ENCODE measurements at places on chromosomes 11 and 22.

- no peak overlapping the region for H3K4me3 ChIP-seq
- no peaks in the 10 kb centered on the region for H3K36me3 ChIP-seq
- H3K4me1 ChIP-seq, result no peaks in the 10 kb centered on the region
Measured at GRCh38 chr11:131600628-131601027, 230.2 kb downstream of the NTM start.

GRCh38 chr22:30502153-30502552, 3.3 kb downstream of the SEC14L4 start:
- H3K27me3 ChIP-seq, result no peaks in the 10 kb centered on the region
- H3K4me1 ChIP-seq, result no peaks in the 10 kb centered on the region
- H3K27ac ChIP-seq, result no peak overlapping the region
- H3K36me3 ChIP-seq, result no peaks in the 10 kb centered on the region
- no peak overlapping the region for H3K4me3 ChIP-seq
- DNase-seq, result no peak

DNA sequence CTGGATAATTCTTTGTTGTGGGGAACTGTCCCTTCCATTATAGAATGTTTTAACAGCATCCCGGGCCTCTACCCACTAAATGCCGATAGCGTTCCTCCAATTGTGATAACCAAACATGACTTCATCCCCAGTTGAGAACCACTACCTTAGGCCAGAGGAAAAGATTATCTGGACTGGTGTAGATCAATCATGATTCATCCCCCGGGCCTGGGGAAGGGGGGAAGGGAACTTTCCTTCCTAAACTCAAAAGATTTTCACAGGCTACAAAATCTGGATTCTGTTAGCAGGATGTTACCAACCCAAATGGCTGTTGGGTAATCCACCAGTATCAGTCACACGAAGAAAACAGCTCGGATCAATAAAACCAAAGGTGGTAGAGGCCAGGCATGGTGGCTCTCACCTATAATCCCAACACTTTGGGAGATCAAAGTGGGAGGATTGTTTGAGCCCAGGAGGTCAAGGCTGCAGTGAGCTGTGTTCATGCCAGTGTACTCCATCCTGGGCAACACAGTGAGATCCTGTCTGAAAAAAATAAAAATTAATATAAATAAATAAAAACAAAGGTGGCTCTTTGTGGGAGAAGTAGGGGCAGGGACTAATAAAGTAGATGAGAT, 10.1 kb downstream of the CTR9 start:
- H3K4me1 ChIP-seq, result no peaks in the 10 kb centered on the region
- no peak for DNase-seq
- H3K4me3 ChIP-seq, result no peak overlapping the region
- H3K36me3 ChIP-seq, result peaks cover 35% of the 10 kb centered on the region

DNA sequence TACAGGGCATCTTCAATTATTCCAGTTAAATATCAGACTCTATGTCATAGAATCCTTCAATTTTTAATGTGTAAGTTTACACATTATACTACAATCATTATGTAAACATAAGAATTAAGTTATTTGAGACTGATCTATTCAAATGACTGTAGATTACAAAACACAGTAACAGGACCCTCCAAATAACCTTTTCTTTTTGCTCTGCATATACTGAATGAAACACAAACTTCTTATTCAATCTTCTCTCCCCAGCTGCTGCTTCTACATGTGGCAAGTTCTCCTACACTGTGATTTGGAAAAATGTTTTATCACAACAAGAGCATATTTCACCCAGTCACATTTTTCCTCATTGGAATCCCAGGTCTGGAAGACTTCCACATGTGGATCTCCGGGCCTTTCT, at the start of gene OR52J3:
TSS of gene OR52J3 (plus strand) at position 301 of the 400 bp plus-strand sequence. CDS start at position 301, 0 bp downstream.
- H3K36me3 ChIP-seq, result no peaks in the 10 kb centered on the region
- H3K4me1 ChIP-seq, result no peaks in the 10 kb centered on the region
- H3K27ac ChIP-seq, result no peak within 1 kb of the TSS

GRCh38 chr11:22807855-22808570, 21.6 kb downstream of the SVIP start:
- no peak for DNase-seq
- no peaks in the 10 kb centered on the region for H3K27me3 ChIP-seq
- no peak overlapping the region for H3K4me3 ChIP-seq
- no peaks in the 10 kb centered on the region for H3K36me3 ChIP-seq
- H3K27ac ChIP-seq, result no peak overlapping the region

- no peak for DNase-seq
- no peak overlapping the region for H3K27ac ChIP-seq
- no peaks in the 10 kb centered on the region for H3K4me1 ChIP-seq
- H3K4me3 ChIP-seq, result no peak overlapping the region
- no peaks in the 10 kb centered on the region for H3K27me3 ChIP-seq
- H3K36me3 ChIP-seq, result no peaks in the 10 kb centered on the region
Measured at GRCh38 chr11:133971881-133972280, 15.1 kb upstream of the IGSF9B start.

DNA sequence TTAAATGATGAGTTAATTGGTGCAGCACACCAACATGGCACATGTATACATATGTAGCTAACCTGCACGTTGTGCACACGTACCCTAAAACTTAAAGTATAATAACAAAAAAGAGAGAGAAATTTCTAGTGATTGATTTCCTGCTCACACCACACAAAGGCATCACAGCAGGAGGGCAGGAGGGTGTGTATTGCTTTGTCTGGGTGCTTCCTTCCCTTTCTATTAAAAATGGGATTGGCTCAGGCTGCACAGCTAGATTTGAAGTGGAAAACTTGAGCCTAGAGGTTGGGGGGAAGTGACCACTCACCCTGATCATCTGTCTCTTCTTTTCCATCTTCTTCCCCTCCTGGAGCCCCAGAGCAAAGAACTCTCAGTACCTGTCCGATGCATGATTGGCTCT, 944 bp upstream of the SCGB1D2 start:
- no peaks in the 10 kb centered on the region for H3K36me3 ChIP-seq
- H3K27ac ChIP-seq, result no peak overlapping the region
- H3K4me3 ChIP-seq, result no peak overlapping the region

GRCh38 chr22:45908961-45909360, 68.0 kb downstream of the WNT7B start:
- no peaks in the 10 kb centered on the region for H3K27me3 ChIP-seq
- no peaks in the 10 kb centered on the region for H3K36me3 ChIP-seq
- no peak overlapping the region for H3K4me3 ChIP-seq
- no peak overlapping the region for H3K27ac ChIP-seq

DNA sequence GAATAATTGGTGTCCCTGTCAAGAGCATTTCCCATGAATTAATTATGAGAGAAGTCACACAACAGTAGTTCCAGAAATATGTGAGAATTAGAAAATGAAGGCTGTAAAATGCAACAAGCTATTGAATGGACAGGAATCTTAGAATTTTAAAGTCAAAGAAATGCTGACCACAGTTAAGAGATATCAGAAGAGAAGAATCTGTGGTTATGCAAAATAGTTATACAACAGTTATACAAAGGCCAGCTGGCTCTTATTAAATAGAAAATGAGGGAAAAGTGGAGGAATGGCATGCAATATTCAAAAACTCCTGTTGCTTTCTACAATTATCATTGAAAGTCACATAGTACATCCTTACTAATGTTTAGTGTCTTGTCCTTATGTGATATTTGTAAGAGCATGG, 27.4 kb downstream of the CASP12 start:
- no peaks in the 10 kb centered on the region for H3K36me3 ChIP-seq
- no peak overlapping the region for H3K27ac ChIP-seq
- H3K4me3 ChIP-seq, result no peak overlapping the region
- no peaks in the 10 kb centered on the region for H3K27me3 ChIP-seq
- no peaks in the 10 kb centered on the region for H3K4me1 ChIP-seq
- no peak for DNase-seq

- no peaks in the 10 kb centered on the region for H3K27me3 ChIP-seq
- H3K36me3 ChIP-seq, result peaks cover 38% of the 10 kb centered on the region
- H3K4me1 ChIP-seq, result no peaks in the 10 kb centered on the region
- no peak overlapping the region for H3K4me3 ChIP-seq
- DNase-seq, result no peak
Measured at GRCh38 chr22:38067761-38068360, 10.7 kb downstream of the PICK1 start.

DNA sequence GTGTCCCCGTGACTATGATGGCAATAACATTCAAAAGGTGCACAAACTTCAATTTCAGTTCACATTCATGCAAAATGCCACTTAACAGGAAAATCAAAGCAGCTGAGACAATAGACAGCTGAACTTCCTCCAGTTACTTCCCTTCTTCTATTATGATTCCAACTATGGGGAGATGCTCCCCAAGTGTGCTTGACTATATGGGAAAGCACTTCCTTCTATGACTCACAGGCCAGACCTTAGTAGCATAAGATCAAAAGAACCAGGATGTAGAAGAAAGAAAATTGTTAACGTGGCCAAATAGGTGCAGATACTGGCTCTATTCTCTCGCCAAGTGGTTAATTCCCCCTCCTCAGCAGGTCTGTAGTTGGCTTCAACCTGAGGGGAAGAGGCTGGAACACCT, 7.8 kb upstream of the FAT3 start:
- no peaks in the 10 kb centered on the region for H3K36me3 ChIP-seq
- H3K27me3 ChIP-seq, result no peaks in the 10 kb centered on the region
- H3K4me3 ChIP-seq, result no peak overlapping the region
- no peaks in the 10 kb centered on the region for H3K4me1 ChIP-seq
- no peak overlapping the region for H3K27ac ChIP-seq
- DNase-seq, result no peak

DNA sequence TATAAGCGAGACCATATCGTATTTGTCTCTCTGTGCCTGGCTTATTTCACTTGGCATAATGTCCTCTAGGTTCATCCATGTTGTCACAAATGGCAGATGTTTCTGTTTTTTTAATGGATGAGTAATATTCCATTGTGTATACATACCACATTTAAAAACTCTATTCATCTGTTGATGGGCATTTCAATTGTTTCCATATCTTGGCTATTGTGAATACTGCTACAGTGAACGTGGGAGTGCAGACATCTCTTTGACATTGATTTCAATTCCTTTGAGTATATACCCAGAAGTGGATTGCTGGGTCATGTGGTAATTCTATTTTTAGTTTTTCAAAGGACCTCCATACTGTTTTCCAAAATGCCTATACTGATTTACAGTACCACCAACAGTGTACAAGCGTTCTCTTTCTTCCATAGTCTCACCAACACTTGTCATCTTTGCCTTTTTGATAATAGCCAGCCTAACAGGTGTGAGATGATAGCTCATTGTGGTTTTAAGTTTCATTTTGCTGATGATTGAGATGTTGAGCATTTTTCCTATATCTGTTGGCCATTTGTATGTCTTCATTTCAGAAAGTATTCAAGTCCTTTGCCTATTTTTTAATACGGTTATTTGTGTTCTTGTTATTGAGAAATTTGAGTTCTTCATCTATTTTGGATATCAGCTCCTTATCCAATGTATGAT, 194.7 kb upstream of the E2F8 start:
- peaks cover 3% of the 10 kb centered on the region for H3K27me3 ChIP-seq
- DNase-seq, result no peak
- H3K36me3 ChIP-seq, result no peaks in the 10 kb centered on the region
- H3K4me3 ChIP-seq, result no peak overlapping the region
- H3K4me1 ChIP-seq, result no peaks in the 10 kb centered on the region

DNA sequence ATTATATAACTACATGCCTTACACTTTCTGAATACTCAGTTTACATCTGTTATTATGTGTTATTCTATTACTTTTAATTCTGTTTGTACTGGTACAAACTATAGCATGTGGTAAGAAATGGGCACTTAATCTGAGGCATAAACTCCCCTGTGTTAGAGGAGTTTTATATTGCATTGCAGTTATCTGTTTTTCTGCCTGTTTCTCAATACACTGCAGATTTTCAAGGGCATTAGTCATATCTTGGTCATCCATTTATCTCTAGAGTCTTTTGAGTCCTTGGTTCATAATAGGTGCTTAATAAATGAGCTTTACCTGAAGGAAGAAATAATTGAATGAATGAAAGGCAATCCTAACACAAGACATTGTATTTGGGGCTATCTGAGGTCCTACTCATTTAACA, 182.9 kb upstream of the CTSC start:
- H3K36me3 ChIP-seq, result no peaks in the 10 kb centered on the region
- no peak overlapping the region for H3K27ac ChIP-seq
- H3K27me3 ChIP-seq, result no peaks in the 10 kb centered on the region

DNA sequence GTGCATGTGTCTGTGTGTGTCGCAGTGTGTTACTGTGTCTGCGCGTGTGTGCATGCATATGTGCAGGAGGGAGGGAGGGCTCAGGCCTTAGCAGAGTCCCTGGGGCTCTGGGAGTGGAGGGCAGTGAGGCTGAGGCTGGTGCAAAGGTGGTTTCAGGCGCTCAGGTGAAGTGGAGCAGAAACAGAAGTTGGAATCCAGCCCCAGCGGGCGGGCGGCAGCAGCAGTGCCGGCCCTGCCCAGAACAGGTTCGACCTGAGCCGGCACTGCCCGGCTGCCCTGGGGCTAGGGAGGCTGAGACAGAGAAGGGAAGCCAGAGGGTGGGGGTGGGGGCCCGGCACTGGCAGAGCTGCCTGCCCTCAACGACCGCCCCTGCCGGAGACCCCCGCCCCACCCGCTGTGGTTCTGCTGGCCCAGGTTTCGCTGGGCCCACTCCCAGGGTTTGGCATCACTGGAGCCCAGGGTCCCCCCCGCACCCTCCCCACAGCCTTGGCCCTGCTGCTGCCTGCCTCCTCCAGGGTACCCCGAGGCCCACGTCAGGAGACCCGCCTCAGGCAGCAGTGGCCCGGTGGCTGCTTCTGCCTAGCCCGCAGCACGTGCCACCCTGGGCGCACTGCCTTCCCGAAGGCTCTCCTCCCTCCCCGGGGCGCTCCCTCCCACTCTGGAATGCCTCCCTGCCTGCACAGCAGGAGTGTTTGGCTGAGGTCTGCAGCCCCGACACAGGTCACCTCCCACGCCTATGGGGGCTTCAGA, 13.3 kb downstream of the ASCL2 start:
- H3K27ac ChIP-seq, result peak overlapping the region; percentile 76
- DNase-seq, result peak; percentile 81

- no peak overlapping the region for H3K4me3 ChIP-seq
- peak; percentile 16 for DNase-seq
- H3K27me3 ChIP-seq, result no peaks in the 10 kb centered on the region
- H3K27ac ChIP-seq, result no peak overlapping the region
- H3K36me3 ChIP-seq, result no peaks in the 10 kb centered on the region
Measured at GRCh38 chr11:133715602-133716001, 129.7 kb downstream of the SPATA19 start.

- no peaks in the 10 kb centered on the region for H3K27me3 ChIP-seq
- H3K36me3 ChIP-seq, result no peaks in the 10 kb centered on the region
- no peaks in the 10 kb centered on the region for H3K4me1 ChIP-seq
- H3K27ac ChIP-seq, result no peak overlapping the region
Measured at GRCh38 chr11:66314561-66315497, 2.0 kb downstream of the CD248 start.

DNA sequence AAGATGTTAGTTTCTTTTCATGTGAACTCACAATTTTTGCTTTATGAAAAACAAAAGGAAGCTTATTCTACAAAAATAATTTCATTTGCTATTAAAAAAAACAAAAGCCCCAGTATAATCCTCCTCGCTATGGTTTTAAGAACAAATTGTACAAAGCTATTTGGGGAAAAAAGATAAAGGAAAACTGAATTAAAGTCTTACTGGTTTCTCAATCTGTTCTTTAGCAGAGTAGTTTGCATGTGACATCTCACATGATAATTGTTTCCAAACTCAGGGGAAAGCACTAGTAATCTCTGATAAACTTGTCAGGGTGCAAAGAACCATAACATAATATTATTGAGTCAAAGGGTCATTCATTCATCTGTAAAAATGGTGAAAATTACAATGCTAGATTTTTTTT, 2.9 kb upstream of the DDI1 start:
- no peak overlapping the region for H3K27ac ChIP-seq
- no peaks in the 10 kb centered on the region for H3K27me3 ChIP-seq
- DNase-seq, result no peak
- no peaks in the 10 kb centered on the region for H3K36me3 ChIP-seq
- no peaks in the 10 kb centered on the region for H3K4me1 ChIP-seq

Data from kidney (tissue), 22 donors.